ENCODE measurements at places on chromosomes 11 and 22. TPM values are rescaled to one million over a fixed set of nuclear protein-coding genes. Genes with fewer than 3 reads are reported as not detected.

The FOLH1 gene
- total RNA-seq = not detected

The OLFML1 gene
- total RNA-seq = 4.2 TPM

The LINC01488 gene
- not detected for total RNA-seq

The C1QTNF5 gene
- total RNA-seq = 3.5 TPM

The C11orf21 gene
- total RNA-seq = not detected

The ARL2 gene
- 74.7 TPM for total RNA-seq

The CCDC116 gene
- 0.22 TPM for total RNA-seq

The SLC17A6 gene
- not detected for total RNA-seq

All from uterine smooth muscle cell (primary cell).